GM23338 (cell line): ENCODE measurements at places on chromosomes 1 and 21. TPM values are rescaled to one million over a fixed set of nuclear protein-coding genes. Genes with fewer than 3 reads are reported as not detected.

DNA sequence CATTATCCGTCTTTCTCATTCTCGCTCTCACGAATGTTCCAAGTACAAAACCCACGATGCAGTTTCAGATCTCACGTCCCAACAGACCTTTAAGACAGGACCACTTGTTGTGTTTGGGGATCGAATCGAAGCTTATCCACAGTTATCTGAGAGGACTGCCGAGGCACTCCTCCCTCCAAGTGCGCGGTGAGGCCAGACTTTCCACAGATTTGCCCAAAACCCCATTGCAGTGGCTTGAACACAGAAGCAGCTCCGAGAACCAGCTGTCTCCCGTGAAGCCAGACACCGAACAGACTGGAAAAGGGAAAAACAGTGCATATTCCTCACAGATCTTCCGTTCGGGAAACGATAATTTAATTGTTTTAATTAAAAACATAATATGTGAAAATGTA, 46.5 kb upstream of the COL6A2 start:
- no peak for DNase-seq
- H3K27me3 ChIP-seq, result no peaks in the 10 kb centered on the region
- H3K27ac ChIP-seq, result no peak overlapping the region
- H3K4me1 ChIP-seq, result peaks cover 11% of the 10 kb centered on the region; the same call in 1 of the 2 replicates

DNA sequence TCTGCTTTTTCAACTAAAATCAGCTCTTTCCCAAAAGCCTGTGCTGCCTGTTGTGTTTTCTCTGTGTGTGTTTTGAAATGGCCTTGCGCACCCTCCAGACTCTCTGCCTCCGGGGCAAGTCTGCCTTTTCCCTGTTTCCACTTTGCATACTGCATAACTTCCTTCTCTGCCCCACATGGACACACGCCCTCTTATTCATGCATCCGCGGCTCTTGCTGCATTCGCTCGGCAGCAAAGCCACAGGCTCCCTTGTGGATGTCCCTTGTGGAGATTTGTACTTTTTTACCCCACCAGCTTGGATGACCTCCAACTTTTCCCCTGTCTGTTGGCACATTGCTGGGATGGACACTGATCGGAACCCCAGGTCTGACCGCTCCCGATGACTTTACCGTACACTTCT, 147.6 kb downstream of the ADSS2 start:
- no peaks in the 10 kb centered on the region for H3K4me1 ChIP-seq
- no peak for DNase-seq
- no peak overlapping the region for H3K27ac ChIP-seq
- no peak overlapping the region for H3K4me3 ChIP-seq
- H3K36me3 ChIP-seq, result peaks cover 5% of the 10 kb centered on the region; the same call in 1 of the 2 replicates

Gene NIPAL3
- 8.6 and 9.6 TPM in 2 replicates for total RNA-seq

Gene B3GALT5
- total RNA-seq, result 31.7 and 37.5 TPM in 2 replicates
